ENCODE measurements at places on chromosomes 5 and 9.

DNA sequence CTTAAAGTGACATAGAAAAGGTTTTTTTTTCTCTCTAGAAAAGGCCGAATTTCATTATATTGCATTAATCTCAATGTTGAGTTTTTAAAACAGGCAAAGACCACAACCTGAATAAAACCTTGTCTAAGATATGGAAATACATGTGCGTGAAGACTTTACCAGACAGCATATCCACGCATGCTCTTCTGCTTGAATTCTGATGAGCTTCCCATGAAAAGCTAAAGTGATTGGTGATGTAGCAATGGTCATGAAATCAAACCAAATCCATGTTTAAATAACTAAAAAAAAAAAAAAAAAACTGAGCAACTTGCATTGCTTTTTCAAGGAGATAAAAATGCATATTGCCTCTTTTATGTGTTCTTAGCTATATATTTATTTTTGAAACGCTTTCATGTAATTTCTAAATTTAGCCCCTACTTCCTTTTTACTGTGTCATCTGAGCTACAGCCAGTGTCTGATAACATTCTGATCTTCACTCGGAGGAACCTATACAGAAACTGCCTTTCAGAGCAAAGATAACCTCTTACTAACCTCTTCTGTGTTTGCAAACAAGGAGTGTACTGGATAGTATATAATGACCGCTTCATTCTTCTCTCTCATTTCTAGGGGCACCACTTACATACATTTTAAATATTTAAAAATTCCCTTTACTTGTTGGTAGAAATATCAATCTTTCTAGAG, 179.1 kb upstream of the GNA14 start:
- DNase-seq: no peak
- no peaks in the 10 kb centered on the region for H3K36me3 ChIP-seq
- H3K27me3 ChIP-seq: no peaks in the 10 kb centered on the region
- H3K4me3 ChIP-seq: no peak overlapping the region

DNA sequence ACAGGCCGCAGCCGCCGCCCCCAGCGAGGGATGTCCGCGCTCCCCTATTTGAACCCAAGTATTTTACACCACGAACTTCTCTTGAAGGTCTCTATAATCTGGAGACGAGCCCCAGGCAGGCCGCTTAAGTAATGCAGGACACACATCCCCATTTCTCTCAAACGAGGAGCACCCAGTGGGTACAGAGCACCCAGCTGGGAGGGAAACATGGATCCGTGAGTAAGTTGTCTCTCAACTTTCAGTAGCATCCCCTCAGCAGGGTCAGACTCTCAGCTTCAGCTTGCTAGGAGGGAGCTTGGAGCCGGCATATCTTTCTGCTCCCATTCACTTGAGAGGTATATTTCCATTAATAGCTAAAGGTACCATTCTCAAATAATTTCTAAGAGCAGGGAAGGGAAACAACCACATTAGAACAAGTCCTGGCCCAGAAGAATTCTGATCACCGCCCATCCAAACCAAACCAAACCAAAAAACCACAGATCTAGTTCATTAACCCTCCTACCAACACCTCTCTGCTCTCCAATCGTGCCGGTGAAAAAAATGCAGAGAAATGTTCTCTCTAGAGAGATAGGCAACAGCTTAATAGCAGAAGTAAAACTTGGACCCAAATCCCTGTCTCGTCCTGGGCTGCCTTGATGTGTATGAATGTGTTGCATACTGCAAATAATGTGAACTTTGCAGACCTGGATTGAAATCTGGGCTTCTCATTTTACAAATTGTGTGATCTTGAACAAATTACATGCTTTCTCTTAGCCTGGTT, 910 bp downstream of the TDRD7 start:
- no peak for DNase-seq
- peak overlapping the region; percentile 94 for H3K27ac ChIP-seq
- H3K36me3 ChIP-seq: no peaks in the 10 kb centered on the region
- no peaks in the 10 kb centered on the region for H3K4me1 ChIP-seq
- no peaks in the 10 kb centered on the region for H3K27me3 ChIP-seq
- H3K4me3 ChIP-seq: peak overlapping the region; percentile 99

- no peaks in the 10 kb centered on the region for H3K4me1 ChIP-seq
- no peak overlapping the region for H3K27ac ChIP-seq
- H3K27me3 ChIP-seq: no peaks in the 10 kb centered on the region
- H3K36me3 ChIP-seq: no peaks in the 10 kb centered on the region
- no peak for DNase-seq
Observed at GRCh38 chr5:13939638-13940037, 4.8 kb downstream of the DNAH5 start.

DNA sequence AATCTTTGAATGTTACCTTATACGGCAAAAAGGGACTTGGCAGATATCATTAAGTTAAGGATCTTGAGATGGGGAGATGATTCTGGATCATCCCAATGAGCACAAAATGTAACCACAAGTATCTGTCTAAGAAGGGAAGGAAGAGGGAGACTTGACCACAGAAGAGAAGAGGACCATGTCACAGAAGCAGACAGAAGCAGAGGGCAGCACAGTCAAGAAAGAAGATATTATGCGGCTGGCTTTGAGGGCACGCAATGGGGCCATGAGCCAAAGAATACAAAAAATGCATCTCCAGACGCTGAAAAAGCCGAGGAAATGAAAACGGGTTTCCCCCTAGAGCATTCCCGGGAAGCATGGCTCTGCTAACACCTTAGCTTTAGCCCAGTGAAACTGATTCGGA, 225.3 kb downstream of the NR2F1-AS1 start:
- H3K4me3 ChIP-seq: no peak overlapping the region
- no peak for DNase-seq
- no peaks in the 10 kb centered on the region for H3K36me3 ChIP-seq
- no peaks in the 10 kb centered on the region for H3K27me3 ChIP-seq
- no peak overlapping the region for H3K27ac ChIP-seq
- H3K4me1 ChIP-seq: peaks cover 10% of the 10 kb centered on the region

DNA sequence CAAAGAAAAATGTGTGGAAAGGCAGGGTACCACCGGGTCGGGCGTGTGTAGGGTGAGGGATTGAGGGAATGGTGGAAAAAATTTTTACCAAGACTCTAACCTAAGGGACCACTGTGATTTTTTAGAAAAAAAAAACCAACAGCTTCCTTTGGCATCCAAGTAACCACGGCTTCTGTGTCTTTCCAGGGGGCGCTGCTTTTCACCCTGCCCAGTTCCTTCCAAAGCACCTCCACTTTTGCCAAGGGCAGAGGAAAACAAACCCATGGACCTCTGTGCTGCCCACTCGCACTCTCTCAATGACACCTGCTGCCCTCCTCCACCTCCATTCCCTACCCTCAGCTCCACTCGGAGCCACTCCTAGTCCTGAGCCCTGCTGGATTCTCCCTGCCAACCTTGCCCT, 381.0 kb downstream of the ENC1 start:
- no peak overlapping the region for H3K4me3 ChIP-seq
- H3K36me3 ChIP-seq: no peaks in the 10 kb centered on the region
- no peak for DNase-seq
- H3K4me1 ChIP-seq: peaks cover 20% of the 10 kb centered on the region
- H3K27ac ChIP-seq: no peak overlapping the region

DNA sequence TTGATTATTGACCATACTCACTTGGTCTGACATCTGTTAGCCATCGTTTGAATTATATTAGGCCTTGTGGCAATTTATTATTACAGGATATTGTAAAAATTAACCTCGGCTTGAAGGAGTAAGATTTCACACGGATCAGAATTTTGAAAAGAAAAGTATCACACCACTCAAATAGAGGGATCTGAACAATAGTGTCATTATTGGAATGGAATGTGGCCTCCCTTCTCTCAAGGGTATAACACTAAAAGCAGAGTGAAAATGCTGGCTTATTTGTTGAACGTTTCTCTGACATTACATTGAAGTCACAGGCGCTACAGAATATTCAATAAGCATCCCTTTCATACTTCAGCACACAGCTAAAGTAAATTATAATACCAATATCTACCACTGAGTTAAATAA, 509.3 kb downstream of the CTNND2 start:
- no peaks in the 10 kb centered on the region for H3K27me3 ChIP-seq
- no peaks in the 10 kb centered on the region for H3K4me1 ChIP-seq
- no peak overlapping the region for H3K4me3 ChIP-seq
- H3K36me3 ChIP-seq: no peaks in the 10 kb centered on the region
- no peak for DNase-seq
- H3K27ac ChIP-seq: no peak overlapping the region

DNA sequence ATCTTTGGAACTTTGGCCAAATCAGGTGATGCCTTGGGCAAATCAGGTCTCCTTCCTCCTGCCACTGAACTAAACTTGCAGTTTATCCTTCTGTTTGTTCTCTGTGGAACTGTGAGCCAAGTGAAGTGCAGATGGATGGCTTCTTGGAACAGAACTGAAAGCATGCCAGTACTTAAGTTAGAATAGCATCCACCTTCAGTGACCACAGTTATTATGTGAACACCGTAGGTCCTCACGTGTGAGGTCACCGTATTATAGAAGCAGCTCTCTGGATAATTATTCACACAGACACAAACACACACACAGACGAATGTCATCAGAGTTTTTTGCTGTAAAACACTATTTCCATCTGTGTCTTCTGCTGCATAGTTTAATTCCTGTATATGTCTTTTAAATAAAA, 162.6 kb downstream of the EFNA5 start:
- H3K4me3 ChIP-seq: no peak overlapping the region
- no peak overlapping the region for H3K27ac ChIP-seq
- H3K27me3 ChIP-seq: no peaks in the 10 kb centered on the region
- H3K36me3 ChIP-seq: no peaks in the 10 kb centered on the region
- H3K4me1 ChIP-seq: no peaks in the 10 kb centered on the region

DNA sequence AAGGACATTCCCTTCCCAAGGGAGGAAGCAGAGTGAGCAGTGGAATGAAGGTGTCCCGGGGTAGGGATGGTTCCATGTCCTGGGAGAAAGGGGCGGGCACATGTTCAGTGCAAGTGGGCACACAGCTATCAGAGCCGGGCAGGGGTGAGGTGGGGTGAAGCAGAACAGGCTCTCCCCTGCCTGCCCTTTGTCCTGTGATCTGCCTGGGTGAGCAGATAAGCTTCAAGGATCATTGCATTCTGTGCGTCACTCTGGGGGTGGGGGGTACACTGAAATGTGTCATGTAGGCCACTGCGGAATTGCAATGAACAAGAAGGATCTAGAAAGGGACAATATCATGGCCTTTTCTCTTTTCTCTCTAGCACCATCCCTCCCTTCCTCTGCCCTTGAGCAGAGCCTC, 61.7 kb upstream of the SHB start:
- H3K36me3 ChIP-seq: no peaks in the 10 kb centered on the region
- H3K27me3 ChIP-seq: no peaks in the 10 kb centered on the region
- no peak overlapping the region for H3K27ac ChIP-seq
- H3K4me1 ChIP-seq: no peaks in the 10 kb centered on the region
- H3K4me3 ChIP-seq: no peak overlapping the region
- DNase-seq: no peak

DNA sequence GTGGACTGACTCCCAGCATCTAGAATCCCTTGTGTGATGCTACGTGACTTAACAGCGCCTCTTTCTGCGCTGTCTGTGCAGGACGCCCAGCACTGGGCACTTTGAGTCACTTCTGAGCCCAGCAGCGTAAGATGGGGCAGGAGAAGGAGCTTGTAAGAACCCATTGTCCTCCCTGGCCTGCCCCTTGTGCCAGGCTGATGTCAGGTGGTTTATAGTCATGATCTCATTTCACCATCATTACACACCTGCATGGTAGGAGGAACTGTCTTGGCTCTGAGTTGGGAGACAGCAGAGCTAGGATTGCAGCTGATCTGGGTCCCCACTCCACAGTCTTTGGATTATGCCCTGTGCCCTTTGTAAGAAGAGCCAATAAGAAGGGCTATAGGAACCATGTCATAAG, 12.2 kb downstream of the ERGIC1 start:
- no peak overlapping the region for H3K27ac ChIP-seq
- peaks cover 20% of the 10 kb centered on the region for H3K4me1 ChIP-seq
- H3K27me3 ChIP-seq: no peaks in the 10 kb centered on the region
- no peak overlapping the region for H3K4me3 ChIP-seq

GRCh38 chr5:154509784-154510555, 31.9 kb upstream of the HAND1 start:
- no peak for DNase-seq
- H3K36me3 ChIP-seq: no peaks in the 10 kb centered on the region
- no peak overlapping the region for H3K27ac ChIP-seq
- H3K4me3 ChIP-seq: no peak overlapping the region
- no peaks in the 10 kb centered on the region for H3K4me1 ChIP-seq

GRCh38 chr9:126833710-126834345, 26.6 kb upstream of the ZBTB34 start:
- H3K36me3 ChIP-seq: no peaks in the 10 kb centered on the region
- no peaks in the 10 kb centered on the region for H3K4me1 ChIP-seq

DNA sequence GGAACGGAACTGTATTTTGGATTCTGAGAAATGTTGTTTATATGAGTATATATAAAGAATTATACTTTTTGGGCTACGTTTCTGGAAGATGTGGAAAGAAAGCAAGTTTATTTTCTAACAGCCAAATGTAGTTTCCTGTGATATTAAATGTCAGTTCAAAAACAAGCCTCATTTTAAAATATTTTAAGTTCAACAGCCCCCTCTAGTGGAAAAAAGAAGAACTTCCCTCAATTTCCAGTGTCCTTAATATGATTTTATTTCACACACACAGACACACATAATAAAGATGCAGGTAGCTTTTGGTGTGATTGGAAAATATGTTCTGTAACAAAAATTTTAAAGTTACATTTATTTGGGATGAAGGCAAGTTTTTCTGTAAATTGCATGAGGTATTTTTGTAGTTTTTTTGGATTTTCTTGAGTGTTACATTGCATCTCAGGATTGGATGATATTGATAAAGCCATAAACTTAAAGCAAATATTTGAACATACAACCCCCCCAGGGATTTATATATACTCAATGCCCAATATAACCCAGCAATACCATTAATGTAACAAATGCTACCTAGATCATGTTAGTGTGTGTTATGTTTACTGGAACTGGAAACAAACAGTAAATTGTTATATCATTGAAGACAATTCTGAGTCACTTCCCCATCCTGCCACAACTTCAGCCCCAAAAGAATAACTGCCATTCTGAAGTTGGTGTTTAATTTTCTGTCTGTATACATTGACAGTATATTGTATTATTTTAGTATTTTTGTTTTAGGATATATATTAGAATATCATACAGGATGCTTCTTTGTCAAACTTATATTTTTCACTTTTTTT, 54.0 kb downstream of the CCDC171 start:
- H3K27me3 ChIP-seq: no peaks in the 10 kb centered on the region
- H3K36me3 ChIP-seq: no peaks in the 10 kb centered on the region
- H3K27ac ChIP-seq: no peak overlapping the region
- no peak for DNase-seq
- no peak overlapping the region for H3K4me3 ChIP-seq

- H3K36me3 ChIP-seq: no peaks in the 10 kb centered on the region
- H3K27me3 ChIP-seq: no peaks in the 10 kb centered on the region
- no peak overlapping the region for H3K27ac ChIP-seq
- H3K4me1 ChIP-seq: no peaks in the 10 kb centered on the region
- no peak overlapping the region for H3K4me3 ChIP-seq
Observed at GRCh38 chr5:89968958-89969381, 440.6 kb downstream of the CETN3 start.
